Stimulated activated memory B cell treated with anti-CD40 and anti-IgM and Interleukin-4, amounts not matched to agents 10 μg/mL and 1 μg/mL and 100 μg/mL, for 72 hours (primary cell): ENCODE measurements at places on chromosomes 1 and 21.

DNA sequence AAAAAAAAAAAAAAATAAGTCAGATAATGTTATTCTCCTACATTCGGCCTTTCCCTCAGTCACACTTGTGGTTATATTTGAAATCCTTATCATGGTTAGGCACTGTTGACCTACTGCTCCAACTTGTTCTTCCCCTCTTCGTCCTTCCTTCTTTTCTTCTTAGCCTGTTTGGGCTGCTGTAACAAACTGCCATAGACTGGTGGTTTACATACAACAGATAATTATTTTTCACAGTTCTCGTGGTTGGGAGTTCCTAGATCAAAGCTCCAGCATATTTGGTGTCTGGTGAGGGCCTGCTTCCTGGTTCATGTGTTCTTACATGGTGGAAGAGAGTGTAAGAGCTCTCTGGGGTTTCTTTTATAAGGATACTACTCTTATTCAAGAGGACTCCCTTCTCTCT lies 73.4 kb downstream of the RABGAP1L start:
- no peak for ATAC-seq

DNA sequence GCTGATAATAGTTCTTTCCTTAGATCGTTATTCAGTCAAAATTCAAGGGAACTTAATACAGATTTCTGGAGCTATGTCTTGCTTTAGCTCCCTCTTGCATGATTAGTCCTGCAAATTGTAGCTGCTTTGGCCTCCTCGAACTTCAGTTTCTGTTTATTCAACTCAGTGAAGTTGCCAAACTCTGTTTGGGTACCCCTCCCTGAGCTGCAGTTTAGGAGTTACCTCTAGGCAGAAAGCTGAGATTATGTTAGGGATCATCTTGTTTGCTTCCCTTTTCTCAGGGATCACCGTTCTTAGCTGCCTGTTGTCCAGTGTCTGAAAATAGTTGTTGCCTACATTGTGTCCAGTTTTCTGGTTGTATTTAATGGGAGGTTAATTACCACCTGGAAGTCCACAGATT lies 43.5 kb downstream of the SNX27 start:
- no peak for ATAC-seq

GRCh38 chr1:56625819-56626440 lies 19.2 kb upstream of the PRKAA2 start:
- no peak for ATAC-seq

DNA sequence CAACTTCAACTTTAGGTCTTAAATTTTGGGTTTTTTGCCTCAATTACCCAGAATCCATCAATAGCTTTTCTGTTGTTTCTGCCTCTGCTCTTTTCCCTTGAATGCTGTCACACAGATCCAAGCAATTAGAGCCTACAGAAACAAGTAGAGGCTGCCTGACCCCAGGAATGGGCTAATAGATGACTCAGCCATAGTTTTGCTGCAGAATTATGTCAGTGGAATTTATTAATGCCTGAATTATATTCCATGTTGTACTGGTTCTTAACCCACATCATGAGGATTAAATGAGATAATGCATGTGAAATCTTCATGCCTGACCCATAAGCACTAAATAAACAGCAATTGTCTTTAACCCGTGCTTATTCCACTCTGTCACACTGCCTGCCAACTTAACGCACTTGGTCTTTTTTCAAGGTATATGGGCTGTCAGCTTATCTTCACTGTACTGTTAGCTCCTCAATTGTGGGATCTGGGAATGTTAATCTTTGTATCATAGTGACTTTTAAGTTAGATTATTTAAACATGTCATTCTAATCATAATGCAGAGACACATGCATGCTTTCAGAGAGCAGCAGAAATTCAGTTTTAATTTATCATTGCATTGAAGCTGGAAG lies 213.3 kb downstream of the ROR1 start:
- no peak for ATAC-seq
